NCI-H2171 (cell line): ENCODE measurements at places on chromosomes 3 and 15.

- no peak for DNase-seq
These were observed 24.9 kb upstream of the PLSCR1 start for GRCh38 chr3:146569314-146569713.

GRCh38 chr3:196292286-196292923 is 4.9 kb upstream of the PCYT1A start:
- DNase-seq = no peak

DNA sequence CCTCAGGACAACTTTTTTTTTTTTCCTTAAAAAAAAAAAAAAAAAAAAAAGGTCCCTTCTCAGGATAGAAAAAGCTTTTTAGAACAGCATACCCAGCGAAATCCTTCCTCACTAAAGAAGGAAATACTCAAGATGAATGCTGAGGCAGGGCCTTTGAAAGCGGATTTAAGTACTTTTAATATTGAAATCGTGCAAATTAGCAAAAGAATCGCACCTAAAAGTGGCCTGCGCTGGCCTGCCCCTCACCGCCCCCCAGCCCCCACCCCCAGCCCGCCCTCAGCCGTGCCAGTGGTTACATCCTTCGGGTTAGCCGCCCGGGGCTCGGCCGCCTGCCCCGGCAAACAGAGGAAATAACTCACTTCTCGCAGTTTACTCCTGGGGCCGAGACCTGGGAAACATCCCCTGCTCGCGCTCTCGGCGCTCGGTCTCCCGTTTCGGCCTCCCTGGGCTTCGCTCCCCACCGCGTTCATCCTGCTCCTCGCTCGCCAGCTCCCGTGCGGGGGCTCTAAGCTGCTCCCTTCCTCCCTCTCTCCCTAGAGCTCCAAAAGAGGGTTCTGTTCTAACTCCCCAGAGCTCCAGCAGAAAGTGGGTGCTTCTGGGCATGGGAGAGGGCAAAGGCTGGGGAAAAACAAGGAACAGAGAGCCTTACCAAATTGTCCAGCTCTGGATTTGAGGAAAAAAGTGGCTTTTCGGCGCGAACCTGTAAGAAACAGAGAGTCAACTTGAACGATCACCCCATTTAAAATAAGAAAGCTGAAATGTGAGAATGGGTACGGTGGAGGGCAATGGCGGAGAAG is 5.2 kb downstream of the MEIS2 start:
- no peak for DNase-seq

DNA sequence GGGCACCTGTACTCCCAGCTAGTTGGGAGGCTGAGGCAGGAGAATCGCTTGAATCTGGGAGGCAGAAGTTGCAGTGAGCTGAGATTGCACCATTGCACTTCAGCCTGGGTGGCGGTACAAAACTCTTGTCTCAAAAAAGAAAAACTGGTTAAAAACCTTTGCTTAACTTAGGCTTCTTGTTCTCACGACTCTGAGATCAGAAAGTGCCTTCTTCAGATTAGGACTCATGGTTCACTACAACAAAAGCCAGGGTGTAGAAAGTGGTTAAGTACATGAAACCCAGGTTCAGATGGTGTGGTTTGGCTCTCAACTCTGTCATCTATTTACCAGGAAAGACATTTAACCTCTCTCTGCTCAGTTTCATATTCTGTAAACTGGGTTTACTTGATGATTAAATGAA is 168.4 kb downstream of the TUSC7 start:
- no peak for DNase-seq

DNA sequence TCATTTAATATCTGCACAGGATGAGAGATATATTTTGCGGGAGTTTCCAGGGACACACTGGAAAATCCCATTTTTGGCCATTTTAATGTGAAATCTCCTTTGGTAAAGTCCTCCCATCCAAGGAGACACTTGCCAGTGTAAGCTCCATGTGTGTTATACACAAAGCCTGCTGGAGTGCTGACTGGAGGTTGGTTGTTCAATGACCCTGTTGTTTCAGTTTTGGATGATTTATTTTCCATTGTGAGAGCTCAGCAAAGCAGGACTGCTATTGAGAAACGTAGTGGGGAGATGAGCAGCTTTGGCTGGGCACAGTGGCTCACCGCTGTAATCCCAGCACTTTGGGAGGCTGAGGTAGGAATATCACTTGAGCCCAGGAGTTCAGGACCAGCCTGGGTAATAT is 127.7 kb downstream of the NUP210 start:
- no peak for DNase-seq

DNA sequence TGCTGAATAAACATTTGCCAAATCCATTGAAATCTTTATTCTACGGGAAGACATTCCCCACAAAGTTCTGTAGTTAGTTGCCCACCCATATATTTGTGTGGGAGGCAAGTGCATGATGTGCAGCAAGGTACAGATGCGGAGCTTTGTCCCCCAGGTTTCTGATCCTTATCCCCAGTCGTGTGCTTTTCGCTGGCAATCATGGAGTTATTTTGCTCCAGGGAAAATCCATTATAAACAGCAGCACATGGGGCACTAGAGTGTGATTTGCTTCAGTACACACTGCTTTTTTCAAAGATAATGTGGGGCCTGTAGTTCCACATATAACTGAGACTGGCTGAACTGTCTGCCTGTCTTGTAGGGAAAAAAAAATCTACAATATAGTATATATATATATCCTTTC is 132.1 kb downstream of the FEZF2 start:
- DNase-seq = no peak

DNA sequence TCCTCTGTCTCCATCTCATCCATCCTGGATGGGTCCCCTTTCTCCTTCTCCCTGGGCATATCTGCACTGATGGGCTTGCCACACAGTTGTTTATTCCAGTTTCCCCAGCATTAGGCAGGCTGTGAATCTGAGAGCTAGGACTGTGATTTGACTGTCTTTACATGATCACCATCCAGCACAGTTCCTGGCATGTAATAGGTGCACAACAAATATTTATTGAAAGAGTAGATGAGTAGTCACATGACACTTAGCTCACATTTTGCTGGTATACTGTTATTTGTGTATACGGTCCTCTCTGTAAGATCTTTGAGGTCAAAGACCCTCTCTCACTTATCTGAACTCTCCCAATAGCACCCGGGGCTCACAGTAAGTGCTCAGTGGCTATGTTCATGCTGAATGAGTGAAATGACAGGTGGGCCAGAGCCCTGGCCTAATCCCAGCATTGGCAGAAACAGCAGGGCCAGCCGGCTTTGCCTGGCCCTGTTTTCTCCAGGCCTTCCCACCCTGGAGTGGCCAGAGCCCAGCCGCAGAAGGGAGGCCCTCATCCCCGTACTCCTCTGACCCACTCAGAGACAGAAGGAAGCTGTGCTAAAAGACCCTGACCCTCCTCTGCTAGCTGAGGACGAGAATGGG is 16.2 kb upstream of the BAHD1 start:
- no peak for DNase-seq

DNA sequence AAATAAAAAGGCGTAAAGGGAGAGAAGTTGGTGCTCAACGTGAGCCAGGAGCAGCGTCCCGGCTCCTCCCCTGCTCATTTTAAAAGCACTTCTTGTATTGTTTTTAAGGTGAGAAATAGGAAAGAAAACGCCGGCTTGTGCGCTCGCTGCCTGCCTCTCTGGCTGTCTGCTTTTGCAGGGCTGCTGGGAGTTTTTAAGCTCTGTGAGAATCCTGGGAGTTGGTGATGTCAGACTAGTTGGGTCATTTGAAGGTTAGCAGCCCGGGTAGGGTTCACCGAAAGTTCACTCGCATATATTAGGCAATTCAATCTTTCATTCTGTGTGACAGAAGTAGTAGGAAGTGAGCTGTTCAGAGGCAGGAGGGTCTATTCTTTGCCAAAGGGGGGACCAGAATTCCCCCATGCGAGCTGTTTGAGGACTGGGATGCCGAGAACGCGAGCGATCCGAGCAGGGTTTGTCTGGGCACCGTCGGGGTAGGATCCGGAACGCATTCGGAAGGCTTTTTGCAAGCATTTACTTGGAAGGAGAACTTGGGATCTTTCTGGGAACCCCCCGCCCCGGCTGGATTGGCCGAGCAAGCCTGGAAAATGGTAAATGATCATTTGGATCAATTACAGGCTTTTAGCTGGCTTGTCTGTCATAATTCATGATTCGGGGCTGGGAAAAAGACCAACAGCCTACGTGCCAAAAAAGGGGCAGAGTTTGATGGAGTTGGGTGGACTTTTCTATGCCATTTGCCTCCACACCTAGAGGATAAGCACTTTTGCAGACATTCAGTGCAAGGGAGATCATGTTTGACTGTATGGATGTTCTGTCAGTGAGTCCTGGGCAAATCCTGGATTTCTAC is at the start of gene RARB:
Gene RARB (plus strand): TSS at position 322 of the 847 bp plus-strand sequence. CDS start 469 bp downstream, at position 791.
- DNase-seq = peak; percentile 24

- DNase-seq = peak; percentile 33
These were observed 203.6 kb upstream of the WNT5A start for GRCh38 chr3:55690726-55691125.

GRCh38 chr3:191328962-191329653 is at the start of gene CCDC50:
Gene CCDC50 (plus strand): TSS chr3:191329394. CDS start chr3:191329675, 281 bp downstream.
- DNase-seq = peak; percentile 35

DNA sequence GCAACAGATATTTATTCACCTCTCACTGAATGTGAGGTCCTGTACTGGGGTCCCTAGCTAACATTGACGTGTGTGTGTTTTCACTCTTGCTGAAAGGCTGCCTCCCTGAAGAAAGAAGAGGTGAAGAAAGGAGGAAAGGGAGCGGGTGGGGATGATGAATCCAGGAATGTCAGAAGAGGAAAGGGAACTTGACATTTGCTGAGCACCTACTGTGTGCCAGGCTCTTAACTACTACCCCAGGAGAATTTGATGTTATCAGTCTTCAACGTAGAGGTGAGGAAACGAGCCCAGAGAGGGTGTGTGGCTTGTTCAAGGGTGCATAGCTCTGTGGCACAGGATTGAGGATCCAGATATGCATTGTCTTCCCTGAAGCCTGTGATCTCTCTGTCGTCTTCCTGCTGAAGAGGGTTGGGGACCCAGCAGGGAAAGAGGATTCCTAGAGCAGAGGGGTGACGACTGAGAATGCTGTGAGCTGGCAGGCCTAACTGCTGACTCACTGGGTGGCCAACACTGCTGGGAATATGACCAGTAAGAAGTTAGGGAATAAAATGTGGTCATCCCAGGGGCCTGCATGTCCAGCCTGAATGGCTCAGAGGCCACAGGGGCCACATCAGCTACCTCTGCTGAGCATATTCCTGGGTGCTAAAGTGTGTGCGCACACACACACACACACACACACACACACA is 6.6 kb upstream of the ATP2B2 start:
- DNase-seq = no peak

DNA sequence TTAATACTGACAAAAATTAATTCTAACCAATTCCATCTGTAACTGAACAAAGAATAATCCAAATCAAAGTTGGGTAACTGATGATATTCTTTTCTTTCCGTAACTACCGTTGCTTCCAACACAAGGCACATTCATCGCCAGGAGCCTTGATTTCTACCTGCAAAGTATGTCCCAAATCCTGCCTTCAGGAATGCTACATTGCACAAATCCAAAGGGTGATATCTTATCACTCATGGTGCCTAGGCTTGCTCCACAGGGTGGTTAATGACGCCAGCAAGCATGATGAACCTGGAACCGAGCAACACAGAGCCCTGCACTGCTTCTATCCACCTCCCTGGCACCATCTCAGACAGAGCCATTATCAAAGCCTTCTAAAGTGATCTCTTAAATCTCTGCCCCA is 772.7 kb downstream of the ROBO1 start:
- DNase-seq = no peak

- DNase-seq = no peak
These were observed 4.9 kb downstream of the TM2D3 start for GRCh38 chr15:101647251-101647650.

GRCh38 chr3:195156286-195156890 is 114.6 kb downstream of the XXYLT1 start:
- DNase-seq = no peak

GRCh38 chr3:184716622-184717398 is 4.9 kb upstream of the MAGEF1 start:
- DNase-seq = no peak

DNA sequence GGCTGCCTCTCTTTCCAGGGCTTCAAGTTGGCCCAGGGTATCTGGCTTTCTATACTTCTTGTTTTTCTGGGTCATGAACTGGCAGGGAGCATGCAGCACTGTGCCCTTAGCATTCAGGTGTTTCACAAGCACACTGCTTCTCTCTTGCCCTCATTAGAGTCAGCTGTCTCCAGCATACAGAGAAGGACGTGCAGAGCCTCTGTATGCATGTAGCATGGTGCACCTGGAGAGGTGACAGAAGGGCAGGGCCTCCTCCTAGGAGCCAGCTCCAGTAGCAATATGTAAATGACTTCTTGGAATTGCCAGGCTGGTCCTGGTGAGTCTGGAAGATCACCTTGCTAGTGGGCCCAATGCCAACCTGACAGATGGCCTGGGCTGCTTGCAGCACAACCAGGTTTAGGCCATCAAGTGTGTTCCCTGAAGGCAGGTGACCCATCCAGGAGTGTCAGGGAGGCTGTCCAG is 44.8 kb upstream of the ATP2C1 start:
- DNase-seq = peak; percentile 99
